NCI-H1694 treated with DMSO at 0.1 percent for 48 hours (cell line): ENCODE measurements at places on chromosomes 3 and 15.
A peak's percentile ranks its signal among the peaks of the same experiment; 100 is the strongest.

DNA sequence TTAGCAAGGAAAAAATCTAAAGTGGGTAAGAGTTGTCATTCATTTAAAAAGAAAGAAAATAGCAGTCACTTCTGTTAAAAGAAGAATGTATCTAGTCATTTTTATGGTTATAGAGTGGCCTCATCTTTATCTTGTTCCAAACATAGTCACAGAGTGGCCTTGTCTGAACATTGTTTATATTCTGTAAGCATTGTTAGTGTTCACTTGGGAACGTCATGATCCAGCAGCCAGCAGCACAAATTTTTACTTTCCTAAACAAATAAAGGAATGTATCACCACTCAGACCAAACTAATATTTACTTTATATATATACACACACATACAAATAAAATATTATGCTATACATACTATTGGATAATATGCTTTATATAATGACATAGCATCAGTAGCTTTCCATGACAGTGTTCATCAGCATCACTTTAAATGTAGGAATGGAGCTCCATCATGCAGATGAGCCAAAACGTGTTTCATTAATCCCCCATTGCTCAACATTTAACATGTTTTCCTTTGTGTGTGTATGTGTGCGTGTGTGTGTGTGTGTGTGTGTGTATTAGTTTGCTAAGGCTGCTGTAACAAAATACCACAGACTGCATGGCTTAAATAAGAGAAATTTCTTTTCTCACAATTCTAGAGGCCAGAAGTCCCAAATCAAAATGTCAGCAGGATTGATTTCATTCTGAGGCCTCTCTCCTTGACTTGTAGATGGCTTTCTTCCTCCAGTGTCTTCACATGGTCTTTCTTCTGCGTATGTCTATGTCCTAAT is 39.6 kb upstream of the GYG1 start:
- no peak for DNase-seq

DNA sequence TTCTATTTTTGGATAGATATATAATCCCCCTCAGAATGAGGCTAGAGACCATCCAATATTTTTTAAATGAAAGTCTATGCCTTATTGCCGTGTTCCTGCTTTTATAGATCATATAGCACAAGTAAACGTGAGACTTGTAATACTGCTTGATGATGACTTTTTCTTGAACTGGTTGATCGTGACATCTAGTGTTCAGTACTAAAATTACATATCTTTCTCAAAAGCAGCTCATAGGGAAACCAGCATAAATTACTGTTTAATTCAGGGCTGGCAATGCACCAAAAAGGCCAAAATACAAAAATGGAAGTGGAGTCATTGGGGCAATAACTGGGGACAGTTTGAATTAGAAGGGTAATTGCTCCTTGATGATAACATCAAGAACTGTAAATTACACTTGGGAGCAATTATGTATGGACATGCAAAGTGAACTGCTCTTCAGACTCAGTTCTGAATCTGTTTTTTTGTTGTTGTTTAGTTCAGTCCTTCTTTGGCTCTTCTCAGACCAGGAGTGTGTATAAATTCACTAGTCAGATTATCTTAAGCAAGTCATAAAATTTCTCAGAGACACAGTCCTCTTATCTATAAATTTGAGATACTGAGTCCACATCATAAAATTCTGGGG is 325.3 kb downstream of the THSD4 start:
- DNase-seq: peak; percentile 60

DNA sequence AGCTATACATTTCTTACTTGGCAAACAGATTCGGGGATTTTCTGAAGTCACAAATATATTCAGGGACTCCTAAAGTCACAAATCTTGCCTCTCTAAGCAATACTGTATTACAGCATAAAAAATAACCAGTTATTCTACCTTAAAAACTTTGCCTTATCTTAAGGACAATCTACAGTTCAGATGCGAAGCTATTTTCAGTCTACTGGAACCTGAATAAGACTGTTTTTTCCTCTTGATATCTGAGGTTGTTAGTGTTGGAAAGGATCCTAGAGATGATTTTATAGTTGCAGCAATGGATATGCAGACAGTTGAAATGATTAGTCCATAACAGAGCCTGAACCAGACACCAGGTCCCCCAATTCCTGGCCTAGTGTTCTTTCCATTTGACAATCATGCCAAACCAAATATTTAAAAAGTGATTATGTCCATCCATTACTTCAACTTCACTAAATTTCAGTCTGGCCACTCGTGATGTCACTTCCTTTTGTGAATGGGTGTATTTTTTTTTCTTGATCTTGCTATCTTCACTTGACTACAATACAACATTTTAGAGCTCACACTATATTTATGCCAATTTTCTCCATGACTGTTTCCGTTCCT is 1.8 kb downstream of the HDGFL3 start:
- peak; percentile 7 for DNase-seq

DNA sequence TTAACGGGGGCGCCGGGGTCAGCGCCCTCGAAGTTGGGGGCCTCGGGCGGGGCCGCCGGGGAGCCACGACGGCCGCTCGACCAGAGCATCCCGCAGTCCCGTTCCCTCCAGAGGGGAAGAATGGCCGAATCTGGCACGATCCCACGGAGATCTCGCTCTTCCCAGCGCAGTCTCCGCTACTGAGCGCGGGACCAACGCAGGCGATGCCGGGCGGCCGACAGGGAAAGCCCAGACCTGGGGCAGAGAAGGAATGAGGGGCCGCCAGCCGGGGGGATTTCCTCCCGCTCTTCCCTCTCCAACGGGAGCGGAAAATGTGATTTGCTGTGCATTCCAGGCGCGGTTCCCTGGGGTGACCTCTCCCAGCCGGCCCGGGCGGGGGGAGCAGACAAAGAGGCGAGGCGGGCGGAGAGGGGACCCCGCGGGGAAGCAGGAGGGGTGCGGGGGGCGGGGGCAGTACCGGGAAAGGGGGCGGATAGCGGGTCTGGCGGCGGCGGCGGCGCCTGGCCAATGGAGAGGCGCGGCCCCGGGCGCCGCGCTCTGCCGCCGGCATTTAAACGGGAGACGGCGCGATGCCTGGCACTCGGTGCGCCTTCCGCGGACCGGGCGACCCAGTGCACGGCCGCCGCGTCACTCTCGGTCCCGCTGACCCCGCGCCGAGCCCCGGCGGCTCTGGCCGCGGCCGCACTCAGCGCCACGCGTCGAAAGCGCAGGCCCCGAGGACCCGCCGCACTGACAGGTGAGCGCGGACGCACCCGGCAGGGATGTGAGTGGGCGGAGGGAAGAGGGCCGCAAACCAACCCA is at the start of gene GREM1:
Gene GREM1, plus strand, starts transcription at position 579 of the 801 bp plus-strand sequence. CDS start 12,687 bp downstream, outside the sequence.
- no peak for DNase-seq

DNA sequence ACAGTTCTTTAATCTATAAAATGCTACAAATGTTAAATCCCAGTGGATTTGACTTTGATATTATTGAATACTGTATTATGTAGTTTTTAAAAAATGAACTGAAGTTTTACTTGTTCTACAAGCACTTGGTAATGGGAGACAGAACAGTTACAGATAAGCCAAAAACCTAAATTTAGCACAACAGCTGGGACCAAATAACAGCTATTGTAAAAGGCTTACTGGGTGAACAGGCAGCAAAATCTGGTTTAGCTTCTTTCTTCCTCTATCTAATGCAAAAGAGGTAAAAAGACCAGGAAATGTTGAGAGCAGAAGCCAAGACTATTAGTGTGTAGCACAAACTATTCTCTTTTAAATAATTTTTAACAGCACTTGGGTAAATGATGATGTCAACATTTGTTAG is 1.6 kb upstream of the ATOSA start:
- no peak for DNase-seq

- no peak for DNase-seq
Observed at GRCh38 chr3:112779558-112780480, 66.8 kb downstream of the CD200R1L start.

DNA sequence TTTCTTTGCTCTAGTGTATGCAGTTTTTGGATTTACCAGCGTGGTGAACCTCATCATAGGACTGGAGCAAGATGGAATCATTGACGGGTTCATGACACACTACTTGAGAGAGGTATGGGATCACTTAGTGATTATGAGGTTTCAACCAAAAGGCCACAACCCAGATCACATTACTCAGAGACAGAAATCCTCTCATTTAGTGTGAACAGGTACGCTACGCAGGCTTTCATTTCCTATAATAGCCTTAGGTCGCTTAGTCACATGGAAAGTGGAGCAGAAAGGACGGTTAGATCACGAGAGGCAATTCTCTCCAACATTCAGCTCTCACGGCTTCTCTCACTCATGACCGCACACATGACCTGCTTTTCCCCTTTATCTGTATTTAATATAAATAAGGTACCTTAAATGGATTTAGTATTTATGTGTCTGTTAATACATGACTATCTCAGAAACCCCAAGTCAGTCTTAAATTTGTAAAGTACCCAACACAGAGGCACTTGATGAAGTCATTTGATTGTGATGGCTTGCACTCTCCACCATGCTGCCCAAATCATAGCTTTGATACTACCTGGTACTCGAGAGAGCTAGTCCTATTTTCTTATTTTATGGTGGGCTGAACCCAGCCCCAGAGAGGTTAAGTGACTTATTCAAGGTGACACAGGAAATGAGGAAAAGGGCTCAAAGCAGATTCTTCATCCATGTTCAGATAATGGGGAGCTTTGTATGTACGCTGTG is 8.6 kb downstream of the TM6SF1 start:
- no peak for DNase-seq

DNA sequence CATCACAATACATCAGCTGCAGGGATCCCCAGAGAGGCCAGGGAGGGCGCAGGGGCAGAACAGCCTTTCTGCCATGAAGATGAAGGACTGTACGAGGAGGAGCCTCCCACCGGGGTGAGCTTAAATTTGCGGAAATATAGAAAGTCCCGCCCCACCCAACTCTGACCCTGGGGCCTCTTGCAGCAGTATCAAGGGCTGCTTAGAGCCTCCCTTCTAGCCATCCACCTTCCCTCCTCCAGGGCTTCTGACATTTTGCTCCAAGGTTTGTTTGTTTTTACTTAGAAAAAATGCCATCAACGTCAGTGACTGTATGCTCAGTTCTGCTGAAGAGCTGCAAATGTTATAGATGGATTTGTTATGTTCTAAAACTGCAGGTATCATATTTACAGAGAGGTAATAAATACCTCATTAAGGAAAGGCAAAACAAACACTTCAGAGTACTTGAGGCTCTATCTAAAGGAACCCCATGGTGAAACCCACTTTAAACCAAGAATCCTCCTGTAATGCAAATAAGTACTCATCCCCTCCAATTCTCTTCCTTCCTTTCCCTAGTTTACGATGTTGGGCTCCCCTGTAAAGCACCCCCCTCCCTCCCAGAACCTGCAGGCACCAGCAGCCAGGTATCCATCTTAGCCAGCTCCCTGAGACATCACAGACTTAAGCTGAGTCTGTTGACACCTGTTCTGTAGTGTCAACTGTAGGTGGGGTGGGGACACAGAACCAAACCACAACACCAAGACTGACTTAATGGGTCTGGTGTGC is 30.5 kb downstream of the RFTN1 start:
- no peak for DNase-seq

DNA sequence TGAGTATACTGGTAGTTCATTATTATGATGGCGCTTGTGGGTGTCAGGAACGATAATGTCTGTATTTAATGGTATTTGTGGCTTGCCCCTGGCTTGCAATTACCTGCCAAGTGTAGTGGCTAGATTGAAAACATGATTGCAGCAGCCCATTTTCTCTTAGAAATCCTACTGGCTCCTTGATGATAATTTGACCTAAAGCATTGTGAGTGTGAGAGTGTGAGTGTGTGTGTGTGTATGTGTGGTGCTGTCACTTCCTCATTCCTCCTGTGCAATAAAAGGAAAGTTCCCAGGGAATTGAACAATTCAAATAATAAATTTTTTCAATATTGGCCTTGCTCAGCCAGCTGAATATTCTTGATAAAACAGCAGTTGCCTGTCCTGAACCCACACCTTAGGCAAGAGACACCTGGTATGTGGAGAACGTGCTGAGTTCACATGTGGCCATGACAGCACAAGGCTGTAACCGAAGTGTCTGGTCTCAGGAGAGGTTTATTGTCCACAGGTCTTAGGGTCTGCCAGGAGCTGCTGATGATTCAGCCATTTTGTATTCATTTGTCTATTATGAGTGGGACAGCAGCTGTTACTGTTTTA is 193.3 kb downstream of the CD47 start:
- DNase-seq: no peak

- no peak for DNase-seq
Observed at GRCh38 chr15:41860049-41860828, 21.6 kb downstream of the PLA2G4B start.

GRCh38 chr15:39025881-39026280 is 461.3 kb upstream of the RASGRP1 start:
- no peak for DNase-seq

DNA sequence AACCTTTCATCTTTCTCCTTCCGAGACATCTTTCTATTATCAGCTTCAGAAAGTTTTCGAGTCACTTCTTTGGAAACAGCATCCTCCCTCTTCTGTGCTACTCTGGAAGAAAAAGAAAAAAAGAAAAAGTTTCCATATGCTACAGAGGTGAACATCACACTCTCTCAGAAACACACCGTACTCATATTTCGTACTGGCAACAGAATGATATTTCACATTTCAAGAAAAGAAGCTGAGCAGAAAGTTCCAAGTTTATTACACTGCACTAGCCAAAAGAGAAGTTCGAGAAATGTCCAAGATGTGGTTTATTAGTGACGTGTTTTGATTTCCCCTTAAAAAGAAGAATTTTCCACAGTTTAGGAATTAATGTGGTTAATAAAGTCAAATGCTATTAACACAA is 6.0 kb downstream of the SSR3 start:
- no peak for DNase-seq

- DNase-seq: no peak
Observed at GRCh38 chr15:101068961-101069653, 149.9 kb downstream of the LRRK1 start.

- no peak for DNase-seq
Observed at GRCh38 chr3:46280105-46280797, 38.0 kb downstream of the CCR3 start.

GRCh38 chr15:92339361-92339760 is 54.3 kb upstream of the ST8SIA2 start:
- DNase-seq: no peak

DNA sequence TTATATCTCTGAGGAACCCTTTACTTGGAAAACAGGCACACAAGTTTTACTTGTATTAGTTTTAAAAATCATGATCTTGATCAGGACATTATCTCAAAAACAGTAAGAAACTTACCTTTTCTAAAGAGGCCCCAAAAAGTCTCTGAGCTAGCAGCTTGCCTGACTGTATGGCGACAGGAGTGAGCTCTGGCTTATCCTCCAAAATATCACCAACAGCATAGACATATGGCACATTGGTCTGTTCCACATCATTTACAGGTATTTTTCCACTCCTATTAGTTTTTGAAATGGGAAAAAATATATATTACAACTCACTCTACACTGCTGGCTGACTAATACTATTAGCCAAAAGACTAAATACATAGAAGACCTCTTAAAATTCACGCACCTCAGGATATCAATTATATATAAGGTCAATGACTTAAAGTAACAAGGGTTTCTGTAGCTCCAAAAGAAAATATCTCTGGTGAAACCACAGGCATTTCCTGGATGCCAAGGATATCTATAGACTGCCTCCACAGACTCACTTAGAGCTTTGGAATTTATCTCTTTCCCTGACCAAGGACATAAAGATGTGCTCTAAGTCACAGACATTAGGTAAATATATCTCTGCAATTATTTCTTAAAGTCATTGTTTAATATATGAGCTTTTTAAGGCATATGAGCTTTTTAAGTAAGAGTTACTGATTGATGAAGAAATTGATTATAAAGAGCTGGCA is 33.1 kb downstream of the TXNRD3 start:
- no peak for DNase-seq

- no peak for DNase-seq
Observed at GRCh38 chr15:96276438-96277210, 53.9 kb upstream of the NR2F2 start.
